M059J (cell line): ENCODE measurements at places on chromosomes 5 and 9. TPM values are rescaled to one million over a fixed set of nuclear protein-coding genes. Genes with fewer than 3 reads are reported as not detected.

The CD274 gene
- 26.7 and 31.2 TPM in 2 replicates for total RNA-seq

The ORM2 gene
- total RNA-seq, result not detected in 2 replicates

DNA sequence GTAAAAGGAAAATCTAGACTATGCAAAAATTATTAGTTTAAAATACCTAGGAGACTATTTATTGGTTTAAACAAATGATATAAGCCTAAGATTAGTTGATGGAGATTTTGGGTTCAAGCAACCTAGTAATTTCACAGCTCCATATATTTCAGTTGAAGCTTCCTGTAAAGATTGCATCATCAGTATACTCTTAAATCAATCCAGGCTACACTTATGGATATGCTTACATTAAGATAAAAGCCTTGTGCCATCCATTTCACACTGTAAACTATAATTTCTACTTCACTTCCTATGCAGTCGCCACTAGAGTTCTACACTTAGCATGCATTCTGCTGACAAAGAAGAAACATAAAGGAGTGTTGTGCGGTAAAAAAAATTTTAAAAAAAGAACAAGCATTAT is 7.3 kb upstream of the LIX1 start:
- DNase-seq, result no peak

DNA sequence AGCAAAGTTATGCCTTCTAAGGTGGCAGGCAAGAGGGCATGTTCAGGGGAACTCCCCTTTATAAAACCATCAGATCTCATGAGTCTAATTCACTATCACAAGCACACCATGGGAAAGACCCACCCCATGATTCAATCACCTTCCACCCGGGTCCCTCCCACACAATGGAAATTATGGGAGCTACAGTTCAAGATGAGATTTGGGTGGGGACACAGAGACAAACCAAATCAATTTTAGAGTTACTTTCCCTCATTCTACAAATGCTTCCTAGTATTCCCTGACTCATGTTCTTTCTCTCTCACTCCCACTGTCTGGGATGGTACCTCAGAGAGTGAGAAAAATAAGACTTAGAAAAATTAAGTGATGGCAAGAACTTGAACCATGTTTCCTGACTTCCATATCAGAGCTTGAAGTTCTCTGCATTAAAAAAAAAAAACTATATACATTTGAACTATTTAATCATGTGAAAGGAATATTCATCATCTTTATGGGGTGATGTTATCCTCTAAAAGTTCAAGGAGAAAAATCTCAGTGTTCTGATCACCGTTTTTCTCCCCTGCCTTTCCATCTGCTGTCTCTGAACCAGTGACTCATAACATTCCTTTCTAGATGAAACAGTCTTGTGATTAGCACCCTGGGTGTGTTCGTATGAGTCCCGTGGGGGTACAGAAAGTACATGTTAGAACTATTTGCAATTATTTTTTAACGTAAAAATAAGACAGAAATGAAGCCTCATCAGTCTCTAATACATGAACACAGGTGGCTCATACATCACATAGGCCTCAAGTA is 282.9 kb downstream of the SLF1 start:
- DNase-seq, result peak; percentile 47

GRCh38 chr9:2964470-2964869 is 120.6 kb upstream of the PUM3 start:
- DNase-seq, result no peak

- no peak for DNase-seq
These were observed 125.1 kb downstream of the BARX1 start for GRCh38 chr9:93830012-93830596.
